ENCODE measurements at places on chromosomes 6 and 20.

- DNase-seq, result no peak
Observed at GRCh38 chr6:71822625-71823024, 63.7 kb upstream of the RIMS1 start.

DNA sequence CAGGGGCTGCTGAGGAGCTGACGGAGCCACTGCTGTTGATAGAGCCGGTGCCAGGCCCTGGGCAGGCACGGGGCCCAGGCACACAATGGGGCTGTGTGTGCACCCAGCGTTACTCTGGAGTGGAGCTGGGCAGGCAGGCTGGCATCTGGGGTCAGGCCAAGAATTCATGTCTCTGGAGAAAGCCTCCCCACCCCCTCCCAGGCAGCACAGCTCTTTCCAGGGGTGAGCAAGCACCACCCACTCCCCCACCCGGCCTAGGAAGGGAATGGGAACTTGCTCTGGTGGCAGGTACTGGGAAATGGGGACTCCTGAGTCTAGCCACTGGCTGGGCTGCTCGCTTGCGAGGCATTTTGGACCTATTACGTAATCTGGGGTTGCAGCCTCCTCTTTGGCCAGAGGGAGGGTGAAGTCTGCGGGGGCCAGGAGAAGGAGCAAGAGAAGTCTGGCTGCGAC, 22.7 kb downstream of the TFEB start:
- peak; percentile 76 for DNase-seq

DNA sequence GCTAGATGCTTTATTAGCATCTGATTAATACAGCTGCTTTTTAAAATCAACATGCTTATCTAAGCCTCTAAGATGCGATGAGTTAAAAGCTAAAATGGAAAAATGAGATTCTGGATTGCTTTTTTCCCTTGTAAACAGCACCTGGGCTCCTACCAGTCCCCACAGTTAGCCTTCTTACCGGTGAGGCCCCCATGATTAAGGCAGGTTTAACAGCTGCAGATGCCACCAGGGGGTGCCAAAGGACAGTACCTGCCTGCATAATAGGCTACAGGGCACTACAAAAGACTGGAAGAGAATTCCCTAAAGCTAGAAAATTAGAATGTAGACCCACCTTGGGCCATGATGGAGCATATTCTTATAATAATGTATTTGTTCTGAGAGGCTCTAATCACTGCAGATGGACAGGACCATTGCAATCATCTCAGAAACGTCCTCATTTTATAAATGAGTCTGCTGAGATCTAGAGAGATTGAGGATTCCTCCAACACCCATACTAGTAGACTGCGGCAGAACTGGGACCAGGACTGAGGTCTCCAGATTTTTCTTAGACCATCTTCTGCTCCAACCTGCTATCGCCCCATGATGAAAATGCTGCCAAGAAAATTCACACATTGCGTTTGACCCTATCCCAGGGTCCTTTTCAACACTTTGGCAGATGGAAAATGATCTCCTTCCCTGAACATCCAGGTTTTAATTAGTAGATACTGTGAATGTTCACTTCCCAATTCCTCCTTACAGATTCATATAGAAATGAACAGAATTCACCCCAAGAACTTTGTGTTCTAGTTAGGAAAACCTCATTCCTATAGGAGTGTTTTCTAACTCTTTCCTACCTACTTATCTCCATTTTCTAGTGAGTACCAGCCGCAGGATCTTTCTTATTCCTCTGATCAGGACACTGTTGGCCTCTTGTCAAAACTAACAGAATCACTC, 148.8 kb downstream of the RPS12 start:
- peak; percentile 82 for DNase-seq

GRCh38 chr6:149503872-149504271, 19.1 kb upstream of the ZC3H12D start:
- DNase-seq, result no peak

DNA sequence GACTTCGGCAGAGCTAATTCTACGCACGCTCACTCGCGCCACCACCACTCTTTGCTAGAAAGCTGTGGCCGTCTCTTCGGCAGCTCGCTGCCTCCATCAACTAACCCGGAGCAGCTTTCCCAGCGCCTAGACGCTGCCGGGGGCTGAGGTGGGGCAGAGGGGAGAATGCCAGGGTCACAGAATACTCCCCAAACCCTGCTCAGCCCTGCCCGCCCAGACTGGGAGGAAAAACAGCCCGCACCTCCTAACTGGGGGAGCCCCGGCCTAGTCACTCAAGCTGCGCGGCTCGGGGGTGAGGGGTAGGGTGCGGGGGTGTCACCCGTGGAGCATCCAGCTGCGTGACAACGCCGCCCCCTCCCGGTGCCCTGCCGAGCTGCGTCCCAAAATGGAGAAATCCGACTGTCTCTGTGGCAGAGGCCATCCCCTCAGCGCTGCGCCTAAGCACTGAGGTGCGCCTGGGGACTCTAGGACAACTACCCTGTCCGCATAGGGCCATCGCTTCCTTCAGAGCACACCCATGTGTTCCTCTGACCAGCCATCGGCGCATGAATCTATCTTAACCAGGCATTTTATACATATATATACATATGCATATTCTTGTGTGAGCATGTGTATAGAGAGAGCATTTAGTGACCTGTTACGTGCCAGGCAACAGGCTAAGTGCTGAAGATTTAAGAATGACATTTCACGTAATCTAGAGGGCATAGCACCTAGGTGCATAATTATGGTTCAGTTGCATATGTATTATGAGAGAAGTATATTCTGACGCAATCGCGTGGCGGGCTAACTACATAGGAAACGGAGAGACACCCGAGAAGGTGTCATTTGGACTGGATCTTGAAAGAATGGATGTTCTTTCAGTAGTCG, 1.5 kb upstream of the TENT5A start:
- peak; percentile 89 for DNase-seq

GRCh38 chr20:52552181-52552872, 360.7 kb upstream of the ZFP64 start:
- no peak for DNase-seq

Data from adrenal gland (tissue), 19 donors.